Activated effector memory CD4-positive, alpha-beta T cell treated with anti-CD3 and anti-CD28 coated beads, Interleukin-2, amount 50 U/mL, for 16 hours (primary cell): ENCODE measurements at places on chromosomes 12 and 14.

- DNase-seq: no peak
These were observed 48.3 kb upstream of the SLC6A15 start for GRCh38 chr12:84960918-84961317.

DNA sequence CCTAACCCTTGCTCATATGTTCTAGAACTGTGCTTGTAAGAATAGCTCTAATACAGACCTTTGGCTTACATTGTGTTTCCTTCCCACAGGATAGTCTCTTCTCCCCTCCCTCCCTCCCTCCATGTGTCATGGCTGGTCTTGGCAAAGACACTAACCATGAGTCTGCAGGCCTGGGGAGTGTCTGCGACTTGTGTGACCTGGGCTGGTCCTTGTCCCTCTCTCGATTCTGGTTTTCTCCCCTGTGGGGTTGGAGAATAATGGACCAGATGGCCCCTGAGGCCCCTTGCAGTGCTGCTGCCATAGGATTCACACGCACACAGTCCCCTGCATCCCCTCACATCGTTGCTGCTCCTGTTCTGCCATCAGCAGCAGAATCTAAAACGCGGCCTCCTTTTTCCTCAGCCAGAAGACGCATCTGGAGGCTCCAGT is 30.3 kb downstream of the DEGS2 start:
- no peak for DNase-seq

DNA sequence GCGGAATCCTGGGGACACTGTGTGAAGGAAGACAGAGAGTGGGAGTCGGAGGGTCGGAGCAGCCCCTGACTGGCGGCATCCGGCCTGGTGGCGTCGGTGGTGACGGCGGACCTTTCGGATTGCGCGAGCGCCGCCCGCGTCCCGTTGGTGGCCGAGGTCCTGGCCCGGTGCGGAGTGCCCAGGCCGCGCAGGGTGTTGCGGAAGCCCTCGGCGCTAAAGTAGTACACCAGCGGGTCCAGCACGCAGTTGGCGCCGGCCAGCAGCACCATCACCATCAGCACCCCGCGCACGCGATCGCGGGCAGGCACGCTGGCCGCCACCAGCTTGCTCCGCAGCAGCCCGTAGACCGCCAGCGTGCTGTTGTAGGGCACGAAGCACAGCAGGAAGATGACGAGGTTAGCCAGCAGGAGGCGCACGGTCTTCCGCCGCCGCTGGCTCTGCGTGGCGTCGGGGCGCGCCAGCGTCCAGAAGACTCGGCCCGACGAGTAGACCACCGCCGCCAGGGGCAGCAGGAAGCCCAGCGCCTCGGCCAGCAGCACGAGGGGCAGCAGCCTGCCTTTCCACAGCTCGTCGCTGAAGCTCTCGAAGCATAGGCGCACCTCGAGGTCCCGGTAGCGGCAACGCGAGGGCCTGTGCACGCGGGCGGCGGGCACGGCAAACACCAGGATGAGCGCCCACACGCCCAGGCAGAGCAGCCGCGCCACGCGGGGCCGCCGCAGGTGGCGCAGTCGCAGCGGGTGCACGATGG is 13.1 kb upstream of the CHD4 start:
- peak; percentile 82 for DNase-seq

DNA sequence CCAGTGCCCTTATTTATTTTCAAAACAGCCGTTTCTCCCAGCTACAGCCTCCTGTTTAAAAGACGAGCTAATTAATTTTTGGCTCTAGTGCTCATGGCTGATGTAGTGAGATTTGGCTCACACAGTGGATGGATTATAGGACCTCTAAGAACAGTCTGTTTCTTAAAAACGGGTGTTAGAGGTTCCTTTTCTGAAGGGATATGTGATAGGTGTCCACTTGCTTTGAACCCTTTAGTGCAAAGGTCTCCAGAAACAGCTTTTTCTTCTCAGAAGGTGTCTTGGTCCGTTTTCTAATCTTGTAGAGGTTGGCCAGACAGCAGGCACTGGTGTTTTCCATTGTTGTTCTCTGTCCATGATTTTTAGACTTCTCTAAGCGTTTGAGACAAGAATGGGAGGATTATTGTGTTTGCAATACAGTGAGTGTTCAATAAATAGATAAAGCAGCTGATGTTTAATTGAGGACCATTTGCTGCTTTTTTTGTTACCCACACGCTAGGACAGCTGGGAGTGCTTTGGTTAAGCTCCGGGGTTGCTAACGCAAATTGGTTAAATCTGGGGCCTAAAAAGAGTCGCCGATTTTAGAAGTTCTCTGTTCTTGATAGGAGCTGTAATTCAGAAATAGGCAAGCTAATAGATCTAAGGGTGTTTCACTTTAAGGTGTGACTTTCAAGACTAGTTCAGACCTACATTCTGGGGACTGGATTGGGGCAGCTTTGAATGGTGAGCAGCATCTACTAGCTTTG is 1.0 kb downstream of the BORCS5 start:
- no peak for DNase-seq

DNA sequence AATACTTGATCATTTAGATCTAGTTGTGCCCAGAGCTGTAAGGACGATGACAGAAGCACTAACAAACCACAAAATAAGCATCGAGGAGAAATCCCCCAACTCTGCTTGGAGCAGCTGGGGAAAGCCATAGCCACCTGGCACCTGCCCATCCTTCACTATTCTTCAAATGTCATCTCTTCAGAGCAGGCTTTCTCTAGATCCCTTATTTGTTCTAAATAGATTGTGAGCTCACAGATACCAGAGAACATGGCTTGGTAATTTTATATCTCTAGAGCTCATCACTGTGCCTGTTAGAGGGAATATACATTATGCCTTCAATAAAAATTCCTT is 50.9 kb downstream of the GRIP1 start:
- DNase-seq: no peak

DNA sequence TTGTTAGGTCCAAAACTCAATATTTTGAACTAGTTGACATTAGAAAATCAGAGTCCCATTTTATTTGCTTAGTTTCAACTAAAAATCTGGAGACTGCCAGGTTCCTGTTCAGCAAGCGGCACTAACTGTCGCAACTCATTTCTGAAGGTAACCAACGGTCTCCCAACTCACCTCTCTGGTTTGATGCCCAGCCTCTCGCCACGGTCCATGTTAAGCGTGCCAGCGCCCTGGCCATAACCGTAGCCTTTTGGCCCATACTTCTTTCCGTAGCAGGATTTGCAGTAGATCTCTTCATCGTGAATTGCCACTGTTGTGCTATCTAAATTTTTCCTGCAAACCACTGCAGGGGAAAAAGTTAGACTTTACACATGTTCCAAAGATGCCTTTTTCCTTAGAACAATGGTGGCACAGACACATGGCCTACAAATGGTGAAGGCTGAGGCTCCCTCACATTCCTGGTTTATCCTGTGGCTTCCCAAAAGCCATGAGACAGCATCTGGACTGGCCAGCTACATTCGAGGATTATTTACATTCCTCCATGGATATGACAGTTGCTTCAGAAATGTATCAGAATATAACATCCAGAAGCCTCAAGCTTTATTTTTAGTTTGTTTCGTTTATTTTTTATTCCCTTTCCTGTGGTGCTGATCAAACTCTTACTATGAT is 15.7 kb downstream of the CSRP2 start:
- DNase-seq: no peak
